ENCODE measurements at places on chromosomes 16 and 17.
A peak's percentile ranks its signal among the peaks of the same experiment; 100 is the strongest.

GRCh38 chr16:84704253-84704652 is 4.5 kb downstream of the USP10 start:
- no peak for DNase-seq
- no peaks in the 10 kb centered on the region for H3K27me3 ChIP-seq
- peaks cover 80% of the 10 kb centered on the region for H3K4me1 ChIP-seq
- H3K27ac ChIP-seq, result no peak overlapping the region
- H3K4me3 ChIP-seq, result no peak overlapping the region
- no peaks in the 10 kb centered on the region for H3K36me3 ChIP-seq

- H3K27ac ChIP-seq, result no peak overlapping the region
- no peak overlapping the region for H3K4me3 ChIP-seq
- H3K36me3 ChIP-seq, result peaks cover 100% of the 10 kb centered on the region
- peak; percentile 84 for DNase-seq
- no peaks in the 10 kb centered on the region for H3K27me3 ChIP-seq
- peaks cover 54% of the 10 kb centered on the region for H3K4me1 ChIP-seq
Measured at GRCh38 chr16:10752843-10753523, 9.3 kb downstream of the NUBP1 start.

DNA sequence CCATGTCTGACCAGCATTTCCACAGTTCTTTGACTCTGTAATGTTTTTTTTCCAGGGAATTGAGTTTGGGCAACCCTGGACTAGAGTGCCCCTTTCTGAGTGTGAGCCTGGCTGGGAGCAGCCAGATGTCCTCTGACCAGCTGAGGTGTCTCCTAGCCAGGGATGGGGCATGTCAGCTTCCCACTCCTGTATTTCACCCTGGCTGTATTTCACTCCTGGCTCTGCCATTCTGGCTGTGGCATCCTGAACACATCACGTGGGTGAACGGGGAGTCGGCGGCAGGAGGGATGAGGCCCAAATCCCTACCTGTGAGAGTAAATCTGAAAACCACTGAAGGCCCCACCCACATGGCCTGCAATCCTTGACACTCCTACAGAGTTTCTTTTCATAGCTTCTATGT is 31.3 kb downstream of the KDM8 start:
- H3K4me1 ChIP-seq, result peaks cover 100% of the 10 kb centered on the region
- DNase-seq, result peak; percentile 67
- H3K4me3 ChIP-seq, result no peak overlapping the region
- H3K36me3 ChIP-seq, result peaks cover 13% of the 10 kb centered on the region

DNA sequence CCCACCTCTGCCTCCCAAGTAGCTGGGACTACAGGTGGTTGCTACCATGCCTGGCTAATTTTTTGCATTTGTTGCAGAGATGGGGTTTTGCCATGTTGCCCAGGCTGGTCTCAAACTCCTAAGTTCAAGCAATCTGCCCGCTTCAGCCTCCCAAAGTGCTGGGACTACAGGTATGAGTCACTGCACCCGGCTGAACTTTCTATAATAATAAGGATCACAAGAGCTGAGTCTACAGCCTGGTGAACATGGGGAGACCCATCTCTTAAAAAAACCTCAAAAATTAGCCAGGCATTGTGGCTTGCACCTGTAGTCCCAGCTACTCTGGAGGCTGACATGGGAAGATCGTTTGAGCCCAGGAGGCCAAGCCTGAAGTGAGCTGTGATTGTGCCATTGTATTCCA is 53.5 kb downstream of the WDR59 start:
- H3K4me1 ChIP-seq, result no peaks in the 10 kb centered on the region
- no peak overlapping the region for H3K4me3 ChIP-seq
- no peak for DNase-seq
- peaks cover 22% of the 10 kb centered on the region for H3K36me3 ChIP-seq
- no peaks in the 10 kb centered on the region for H3K27me3 ChIP-seq

DNA sequence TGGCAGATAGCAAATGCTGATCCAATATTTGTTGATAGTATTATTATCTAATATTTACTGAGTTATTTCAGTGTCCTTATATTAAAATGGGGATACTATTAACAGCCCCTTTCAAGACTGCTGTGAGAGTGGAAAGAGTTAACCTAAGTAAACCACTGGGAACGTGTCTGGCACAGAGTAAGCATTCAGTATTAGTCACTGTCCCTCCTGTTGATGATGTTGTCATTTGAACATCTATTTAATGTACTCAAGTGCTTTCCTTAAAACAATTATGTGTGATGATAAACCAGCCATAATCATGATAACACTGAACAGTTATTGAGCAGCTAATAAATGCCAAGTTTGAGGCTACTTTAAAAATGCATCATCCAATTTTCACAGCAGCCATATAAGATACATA is 135.7 kb upstream of the XYLT1 start:
- peaks cover 5% of the 10 kb centered on the region for H3K4me1 ChIP-seq
- no peak for DNase-seq
- H3K36me3 ChIP-seq, result no peaks in the 10 kb centered on the region
- H3K4me3 ChIP-seq, result no peak overlapping the region
- no peak overlapping the region for H3K27ac ChIP-seq

DNA sequence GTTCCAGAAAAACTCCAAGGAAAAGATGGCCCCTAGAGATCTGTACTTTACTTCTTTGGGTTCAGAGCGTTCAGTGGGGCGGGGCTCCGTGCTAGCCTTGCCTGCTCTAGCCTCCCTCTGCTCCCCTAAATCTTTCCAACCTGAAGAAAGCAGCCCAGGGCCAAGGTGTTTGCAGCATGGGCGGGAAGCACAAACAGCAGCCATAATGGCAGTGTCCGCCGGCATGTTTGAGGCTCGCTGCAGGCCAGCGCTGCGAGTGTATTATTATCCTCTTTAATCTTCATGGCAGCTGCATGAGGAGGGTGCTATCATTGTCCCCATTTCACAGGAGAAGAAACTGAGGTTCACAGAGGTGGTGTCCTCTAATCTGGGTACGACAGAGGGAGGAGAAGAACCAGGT is 10.4 kb downstream of the CALB2 start:
- no peaks in the 10 kb centered on the region for H3K36me3 ChIP-seq
- DNase-seq, result no peak
- H3K27me3 ChIP-seq, result no peaks in the 10 kb centered on the region
- no peak overlapping the region for H3K27ac ChIP-seq
- no peaks in the 10 kb centered on the region for H3K4me1 ChIP-seq

GRCh38 chr16:75997606-75998005 is 271.3 kb upstream of the CPHXL start:
- DNase-seq, result no peak
- H3K4me3 ChIP-seq, result no peak overlapping the region
- H3K27ac ChIP-seq, result no peak overlapping the region
- H3K36me3 ChIP-seq, result no peaks in the 10 kb centered on the region
- no peaks in the 10 kb centered on the region for H3K4me1 ChIP-seq

DNA sequence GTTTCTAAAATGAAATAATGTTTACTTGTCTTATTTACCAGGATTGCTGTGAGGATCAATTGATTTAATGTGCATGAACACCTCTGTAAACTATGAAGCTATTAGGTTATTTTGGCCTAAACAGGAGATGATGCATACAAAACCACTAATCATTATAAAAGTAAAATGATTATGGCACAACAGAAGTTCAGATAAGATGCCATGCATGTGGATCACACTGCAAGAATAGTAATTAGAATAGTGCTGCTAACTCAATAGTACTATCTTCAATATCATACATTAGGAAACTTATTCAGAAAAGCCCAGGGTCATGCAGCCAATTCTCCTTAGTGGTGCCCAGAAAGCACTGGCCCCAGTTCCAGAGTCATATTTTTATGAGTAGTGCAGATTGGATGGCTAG is 66.9 kb downstream of the TMEM100 start:
- H3K4me1 ChIP-seq, result peaks cover 10% of the 10 kb centered on the region
- H3K4me3 ChIP-seq, result no peak overlapping the region
- no peak for DNase-seq
- no peak overlapping the region for H3K27ac ChIP-seq
- no peaks in the 10 kb centered on the region for H3K27me3 ChIP-seq
- no peaks in the 10 kb centered on the region for H3K36me3 ChIP-seq

DNA sequence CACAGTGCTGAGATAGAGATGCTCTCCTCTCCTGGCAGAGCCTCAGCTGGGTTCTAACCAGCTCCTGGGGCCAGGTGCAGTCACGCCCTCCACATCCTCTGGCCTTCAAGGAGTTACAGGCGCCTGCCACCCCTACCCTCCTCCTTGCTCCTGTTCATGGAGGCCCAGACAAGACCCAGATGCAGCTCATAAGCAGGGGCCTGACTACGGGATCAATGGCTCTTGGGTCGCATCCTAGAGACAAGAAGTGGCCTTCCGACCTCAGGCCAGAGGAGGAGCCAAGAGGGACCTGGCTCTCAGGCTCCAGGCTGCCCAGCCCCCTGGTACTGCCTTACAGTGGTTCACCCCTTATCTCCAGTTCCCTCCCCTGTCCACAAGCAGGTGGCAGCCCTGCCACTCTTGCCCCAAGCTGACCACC is 23.0 kb downstream of the ARHGAP27 start:
- DNase-seq, result peak; percentile 83
- H3K4me3 ChIP-seq, result peak overlapping the region; percentile 87
- peaks cover 80% of the 10 kb centered on the region for H3K4me1 ChIP-seq
- H3K27me3 ChIP-seq, result no peaks in the 10 kb centered on the region
- H3K27ac ChIP-seq, result peak overlapping the region; percentile 86

GRCh38 chr16:57396786-57397185 is 7.8 kb upstream of the CCL17 start:
- H3K36me3 ChIP-seq, result no peaks in the 10 kb centered on the region
- no peaks in the 10 kb centered on the region for H3K27me3 ChIP-seq
- no peak overlapping the region for H3K4me3 ChIP-seq
- no peak overlapping the region for H3K27ac ChIP-seq
- DNase-seq, result no peak

DNA sequence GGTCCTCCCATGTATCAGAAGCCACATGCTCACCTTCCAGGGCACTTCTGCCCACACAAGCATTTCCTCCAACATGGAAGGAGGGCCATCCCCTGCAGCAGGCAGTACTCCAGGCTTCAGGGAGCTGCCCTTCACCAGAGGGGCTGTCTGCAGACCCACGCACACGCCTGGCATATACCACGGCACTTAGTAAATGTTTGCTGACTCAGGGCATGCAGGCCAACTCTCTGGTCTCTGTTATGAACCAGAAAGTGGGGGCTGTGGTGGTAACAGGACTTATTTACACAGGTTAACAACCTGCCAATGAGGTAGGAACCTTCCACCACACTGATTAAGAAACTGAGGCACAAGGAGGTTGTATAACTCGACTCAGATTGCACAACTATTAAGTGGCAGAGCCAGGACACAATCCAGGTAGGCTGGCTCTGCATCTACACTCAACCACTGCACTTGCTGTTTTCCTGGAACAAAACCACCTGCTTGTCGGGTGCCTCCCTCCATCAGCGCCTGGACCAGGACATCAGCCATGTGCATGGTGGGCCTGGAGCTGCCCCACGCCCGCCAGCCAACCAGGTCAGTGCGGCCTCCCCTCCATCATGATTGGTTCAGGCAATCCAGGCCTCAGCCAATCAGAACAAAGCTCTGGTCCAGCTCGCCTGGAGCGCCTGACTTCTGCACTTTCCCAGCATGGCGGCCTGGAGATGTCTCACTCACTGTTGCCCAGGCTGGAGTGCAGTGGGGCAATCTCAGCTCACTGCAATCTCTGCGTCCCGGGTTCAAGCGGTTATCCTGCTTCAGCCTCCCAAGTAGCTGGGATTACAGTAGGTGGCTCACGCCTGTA is 19.2 kb downstream of the ACTG1 start:
- H3K4me3 ChIP-seq, result no peak overlapping the region
- no peak for DNase-seq
- no peaks in the 10 kb centered on the region for H3K36me3 ChIP-seq
- H3K27ac ChIP-seq, result no peak overlapping the region

GRCh38 chr17:45096141-45096540 is 35.0 kb downstream of the NMT1 start:
- peaks cover 96% of the 10 kb centered on the region for H3K36me3 ChIP-seq
- no peak for DNase-seq
- H3K27me3 ChIP-seq, result no peaks in the 10 kb centered on the region
- H3K4me3 ChIP-seq, result no peak overlapping the region
- H3K4me1 ChIP-seq, result peaks cover 25% of the 10 kb centered on the region

- no peaks in the 10 kb centered on the region for H3K27me3 ChIP-seq
- H3K4me3 ChIP-seq, result no peak overlapping the region
- no peak overlapping the region for H3K27ac ChIP-seq
- peaks cover 53% of the 10 kb centered on the region for H3K36me3 ChIP-seq
- H3K4me1 ChIP-seq, result no peaks in the 10 kb centered on the region
Measured at GRCh38 chr16:66569131-66569530, 2.9 kb downstream of the CMTM1 start.

GRCh38 chr17:69466905-69467667 is 52.6 kb downstream of the MAP2K6 start:
- H3K36me3 ChIP-seq, result no peaks in the 10 kb centered on the region
- no peak overlapping the region for H3K4me3 ChIP-seq
- no peak overlapping the region for H3K27ac ChIP-seq
- no peaks in the 10 kb centered on the region for H3K4me1 ChIP-seq
- H3K27me3 ChIP-seq, result no peaks in the 10 kb centered on the region
- DNase-seq, result no peak

DNA sequence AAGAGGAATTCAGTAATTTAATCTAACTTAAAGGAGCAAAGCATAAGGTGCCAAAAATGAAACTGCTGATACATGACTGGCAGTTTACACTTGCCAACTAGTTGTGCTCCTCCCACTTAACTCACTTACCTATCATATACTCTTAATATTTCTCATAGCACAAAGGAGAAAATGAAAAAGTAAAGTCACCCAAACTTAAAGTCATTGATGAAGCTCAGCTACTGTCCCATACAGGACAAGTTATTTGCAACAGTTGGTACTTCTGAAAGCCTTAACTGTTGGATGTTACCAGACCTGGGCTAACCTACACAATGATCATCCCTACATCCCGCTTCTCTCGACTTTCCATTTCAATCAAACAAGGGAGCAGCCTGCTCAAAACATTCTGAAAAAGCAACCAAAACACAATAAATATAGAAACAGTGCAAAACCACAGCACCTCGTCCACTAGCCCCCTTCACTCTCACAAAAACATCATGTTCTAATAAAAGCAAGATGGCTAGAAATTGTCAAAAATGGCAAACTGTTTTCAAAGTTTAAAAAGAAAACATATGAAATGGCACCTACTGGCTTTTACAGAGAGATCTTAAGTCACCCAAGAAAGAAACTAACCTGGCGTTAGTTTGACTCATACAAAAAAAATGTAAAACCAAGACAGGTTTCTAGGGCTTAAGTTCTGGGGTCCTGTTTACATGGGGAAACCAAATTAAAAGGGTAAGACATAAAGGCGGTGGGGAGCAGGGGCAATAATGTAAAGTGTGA is 868 bp downstream of the MED13 start:
- peak overlapping the region; percentile 92 for H3K4me3 ChIP-seq
- H3K27me3 ChIP-seq, result no peaks in the 10 kb centered on the region
- peak overlapping the region; percentile 99 for H3K27ac ChIP-seq
